NCI-H2171 treated with DMSO at 0.1 percent for 48 hours (cell line): ENCODE measurements at places on chromosomes 16 and 17.

GRCh38 chr17:19359856-19360255 is 2.7 kb downstream of the B9D1 start:
- no peak for DNase-seq

DNA sequence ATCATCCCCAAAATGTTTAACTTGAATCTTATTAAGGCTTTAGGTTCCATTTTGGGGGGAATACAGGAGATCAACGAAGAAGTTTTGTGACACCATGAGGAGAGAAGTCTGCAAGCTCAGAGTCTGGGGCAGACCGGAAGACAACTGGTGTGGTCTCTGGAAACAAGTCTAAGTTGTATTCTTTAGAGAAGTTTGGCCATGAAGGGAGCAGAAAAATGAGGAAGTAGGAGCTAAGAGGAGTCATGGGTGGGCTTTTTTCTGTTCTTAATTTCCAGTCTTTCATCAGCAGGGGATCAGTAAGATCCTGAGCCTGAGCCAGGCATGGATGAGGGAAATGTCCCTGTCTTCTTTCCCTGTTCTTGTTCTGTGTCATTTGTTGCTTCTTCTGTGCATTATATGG is 35.8 kb upstream of the NF1 start:
- no peak for DNase-seq

DNA sequence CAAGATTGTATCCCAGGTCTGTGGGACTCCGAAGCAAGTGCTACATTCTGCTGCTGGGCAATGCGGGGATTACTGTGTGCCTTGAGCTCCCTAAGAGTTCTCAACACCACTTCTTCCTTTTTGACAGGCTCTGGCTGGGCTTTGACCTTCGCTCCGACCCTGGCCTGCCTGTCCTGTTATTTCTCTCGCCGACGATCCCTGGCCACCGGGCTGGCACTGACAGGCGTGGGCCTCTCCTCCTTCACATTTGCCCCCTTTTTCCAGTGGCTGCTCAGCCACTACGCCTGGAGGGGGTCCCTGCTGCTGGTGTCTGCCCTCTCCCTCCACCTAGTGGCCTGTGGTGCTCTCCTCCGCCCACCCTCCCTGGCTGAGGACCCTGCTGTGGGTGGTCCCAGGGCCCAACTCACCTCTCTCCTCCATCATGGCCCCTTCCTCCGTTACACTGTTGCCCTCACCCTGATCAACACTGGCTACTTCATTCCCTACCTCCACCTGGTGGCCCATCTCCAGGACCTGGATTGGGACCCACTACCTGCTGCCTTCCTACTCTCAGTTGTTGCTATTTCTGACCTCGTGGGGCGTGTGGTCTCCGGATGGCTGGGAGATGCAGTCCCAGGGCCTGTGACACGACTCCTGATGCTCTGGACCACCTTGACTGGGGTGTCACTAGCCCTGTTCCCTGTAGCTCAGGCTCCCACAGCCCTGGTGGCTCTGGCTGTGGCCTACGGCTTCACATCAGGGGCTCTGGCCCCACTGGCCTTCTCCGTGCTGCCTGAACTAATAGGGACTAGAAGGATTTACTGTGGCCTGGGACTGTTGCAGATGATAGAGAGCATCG is 2.4 kb downstream of the SLC16A13 start:
- DNase-seq, result no peak

- no peak for DNase-seq
These were observed 7.3 kb upstream of the IL34 start for GRCh38 chr16:70638814-70639792.

GRCh38 chr16:55687802-55688201 is 32.0 kb downstream of the SLC6A2 start:
- no peak for DNase-seq

GRCh38 chr16:10940501-10941079 is 1.7 kb downstream of the DEXI start:
- no peak for DNase-seq

DNA sequence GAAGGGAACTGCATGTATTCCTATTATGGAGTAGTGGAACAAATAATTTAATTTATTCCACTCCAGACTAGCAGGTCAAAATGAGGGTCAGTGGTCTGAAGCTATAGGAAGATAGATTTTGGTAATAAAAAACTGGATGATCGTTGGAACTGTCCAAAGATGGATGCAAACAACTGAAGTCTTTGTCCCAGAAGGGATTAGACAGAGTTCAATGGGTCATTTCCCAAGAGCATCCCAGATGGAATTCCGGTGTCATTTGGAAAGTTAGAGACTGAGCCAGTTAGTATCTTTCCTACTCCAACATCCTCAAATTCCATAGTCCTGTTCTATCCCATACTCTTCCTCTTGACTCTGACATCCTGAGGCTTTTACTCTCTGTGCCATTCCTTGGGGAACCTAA is 22.8 kb upstream of the TOX3 start:
- DNase-seq, result no peak

- DNase-seq, result no peak
These were observed 69.3 kb upstream of the MED13 start for GRCh38 chr17:62134397-62134796.

GRCh38 chr17:64273006-64273405 is 9.9 kb upstream of the TEX2 start:
- DNase-seq, result no peak

GRCh38 chr17:44533533-44534246 is 23.6 kb upstream of the FZD2 start:
- peak; percentile 79 for DNase-seq

GRCh38 chr16:89366561-89367537 is 123.5 kb downstream of the ANKRD11 start:
- no peak for DNase-seq

- DNase-seq, result no peak
These were observed 7.1 kb upstream of the SLC5A11 start for GRCh38 chr16:24838554-24839266.

DNA sequence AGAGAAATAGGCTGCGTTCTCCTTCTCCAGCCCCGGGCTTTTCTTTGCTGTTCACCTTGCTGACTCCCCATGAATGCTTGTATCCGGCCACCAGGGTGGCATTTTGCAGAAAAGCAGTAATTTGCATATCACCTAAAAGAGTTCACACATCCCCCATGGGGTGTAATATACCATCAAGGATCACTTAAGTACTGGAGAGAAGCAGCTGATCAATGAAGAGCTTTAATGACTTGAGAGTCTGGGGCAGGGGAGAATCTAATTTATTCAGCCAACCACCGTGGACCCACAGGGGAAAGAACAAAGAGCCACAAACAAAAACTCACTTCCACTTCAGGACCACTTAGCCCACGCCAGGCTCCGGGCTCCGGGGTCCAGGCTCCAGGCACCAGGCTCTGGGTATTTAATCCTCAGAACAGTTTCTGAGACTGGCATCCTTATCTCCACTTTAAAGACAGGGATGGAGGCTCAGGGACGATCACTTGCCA is 33.9 kb upstream of the SEC14L1 start:
- DNase-seq, result no peak

DNA sequence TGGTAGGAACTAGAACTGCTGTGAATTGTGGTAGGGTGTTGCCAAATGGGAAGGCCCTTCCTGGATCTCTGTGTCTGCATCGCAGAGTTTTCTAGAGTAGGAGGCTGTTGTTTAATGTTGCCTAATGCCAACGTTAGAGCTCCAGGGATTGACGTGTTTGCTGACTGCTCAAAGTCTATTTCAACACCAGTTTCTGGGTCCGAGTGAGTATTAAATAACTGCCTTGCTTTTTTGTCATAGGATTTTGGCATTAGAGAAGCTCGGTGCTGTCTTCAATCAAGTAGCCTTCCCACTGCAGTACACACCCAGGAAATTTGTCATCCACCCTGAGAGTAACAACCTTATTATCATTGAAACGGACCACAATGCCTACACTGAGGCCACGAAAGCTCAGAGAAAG is 40.0 kb downstream of the SF3B3 start:
- no peak for DNase-seq

GRCh38 chr16:51834794-51835193 is 683.7 kb upstream of the SALL1 start:
- DNase-seq, result no peak

GRCh38 chr16:89268987-89269735 is 51.7 kb downstream of the ZNF778 start:
- DNase-seq, result no peak

- DNase-seq, result no peak
These were observed 10.1 kb upstream of the TEKT3 start for GRCh38 chr17:15351478-15351840.

DNA sequence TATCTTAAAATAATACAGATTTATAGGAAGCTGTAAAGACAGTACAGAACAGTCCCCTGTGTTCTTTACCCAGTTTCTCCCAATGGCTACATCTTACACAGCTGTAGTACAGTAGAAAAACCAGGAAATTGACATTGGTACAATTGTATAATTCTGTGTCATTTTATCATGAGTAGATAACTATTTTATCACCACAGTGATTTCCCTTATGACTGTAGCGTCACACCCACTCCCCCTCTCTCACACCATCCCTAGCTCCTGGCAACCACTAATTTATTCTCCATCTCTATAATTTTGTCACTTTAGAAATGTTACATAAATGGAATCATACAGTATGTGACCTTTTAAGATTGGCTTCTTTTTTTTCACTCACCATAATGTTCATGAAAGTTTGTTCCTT is 30.9 kb downstream of the CLTC start:
- no peak for DNase-seq

GRCh38 chr16:4388271-4389021 is 16.8 kb downstream of the VASN start:
- no peak for DNase-seq

DNA sequence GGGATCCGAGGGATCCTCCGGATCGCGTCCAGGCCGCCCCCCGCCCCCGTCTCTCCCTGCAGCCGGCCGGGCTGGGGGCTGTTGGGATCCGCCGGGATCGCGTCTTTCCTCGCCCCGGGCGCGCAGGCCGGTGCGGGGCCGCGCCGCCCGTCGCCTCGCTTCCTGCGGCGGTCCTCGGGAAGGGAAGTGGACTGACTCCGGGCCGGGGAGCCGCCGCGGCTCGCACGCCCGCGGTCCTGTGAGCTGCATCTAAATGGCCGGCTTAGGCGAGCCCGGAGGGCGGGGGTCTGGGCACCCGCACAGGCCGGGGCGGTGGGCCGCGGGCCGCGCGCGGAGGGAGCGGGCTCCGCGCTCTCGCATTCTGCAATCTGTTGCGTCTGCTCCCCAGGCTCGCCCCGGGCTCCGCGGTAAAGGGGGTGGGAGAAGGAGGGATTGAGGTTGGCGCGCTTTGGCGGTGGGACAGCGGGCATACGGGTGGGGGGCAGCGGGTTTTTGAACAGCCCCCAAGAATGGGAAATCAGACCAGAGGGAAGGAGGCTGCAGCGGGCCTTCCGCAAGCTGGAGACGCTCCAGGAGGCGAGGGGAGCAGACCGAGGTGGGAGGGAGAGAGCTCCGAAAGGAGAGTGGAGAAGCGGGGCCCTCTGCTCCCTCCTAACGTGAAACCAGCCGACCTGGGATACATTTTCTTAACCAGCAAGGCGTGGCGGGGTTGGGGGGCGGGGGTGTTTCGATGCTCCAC is 2.2 kb downstream of the TMEM132E start:
- DNase-seq, result peak; percentile 38

GRCh38 chr16:533391-534123 is 6.0 kb downstream of the CAPN15 start:
- no peak for DNase-seq

DNA sequence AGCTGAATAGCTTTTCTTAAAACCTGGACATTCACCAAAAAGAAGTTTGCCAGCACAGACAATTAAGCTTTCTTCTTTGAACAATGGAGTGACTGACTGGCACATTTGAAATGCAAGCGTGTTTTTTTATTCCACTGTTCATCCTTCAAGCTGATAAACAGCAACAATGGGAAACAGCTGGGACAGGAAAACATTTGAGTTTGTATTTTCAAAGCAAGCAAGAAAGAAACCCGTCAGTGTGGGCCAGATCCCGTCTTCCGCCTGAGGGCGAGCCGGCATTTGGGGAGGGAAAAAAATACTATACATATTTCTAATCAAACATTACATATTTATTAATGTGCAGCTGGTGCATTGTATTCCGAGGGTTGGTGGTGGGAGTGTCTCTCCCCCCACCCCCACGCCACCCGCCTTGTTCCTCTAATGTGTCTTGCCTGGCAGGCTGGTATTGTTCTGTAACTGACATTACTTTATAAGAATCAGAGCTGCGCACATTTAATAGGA is 94.3 kb downstream of the CYLD start:
- DNase-seq, result no peak

DNA sequence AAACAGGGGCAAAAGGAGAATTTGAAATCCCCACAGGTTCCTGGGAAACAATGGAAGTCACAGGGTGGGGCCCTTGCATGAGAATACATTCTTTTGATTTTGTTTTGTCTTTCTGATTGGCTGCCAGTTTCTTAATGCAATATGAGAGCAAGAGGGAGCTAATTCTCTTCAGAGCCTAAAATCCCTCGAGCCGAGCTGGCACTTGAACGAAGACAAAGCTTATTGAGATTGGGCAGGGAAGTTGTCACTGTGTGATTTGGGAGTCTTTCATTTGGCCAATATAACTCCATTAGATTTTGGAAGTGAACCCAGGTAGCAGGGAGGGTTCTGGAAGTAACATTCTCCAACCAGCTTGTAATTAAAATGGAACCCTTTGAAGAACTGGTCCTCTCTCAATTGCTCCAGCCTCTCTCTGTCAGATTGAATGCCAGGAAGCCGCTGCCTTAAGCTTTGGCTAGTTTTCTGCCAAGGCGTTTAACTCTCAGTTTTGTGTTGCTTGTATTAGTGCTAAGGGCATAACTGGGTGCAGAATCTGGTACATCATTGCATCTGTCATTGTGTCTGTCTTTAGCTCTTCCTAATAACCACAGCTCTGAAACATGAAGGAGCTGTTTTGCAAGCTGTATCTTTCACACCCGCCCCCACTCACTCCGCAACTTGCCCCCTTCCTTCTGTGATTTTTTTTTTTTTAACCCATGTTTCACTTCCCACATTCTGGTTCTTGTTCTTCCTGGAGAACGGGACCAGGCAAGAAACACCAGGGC is 272.0 kb downstream of the MAF start:
- DNase-seq, result peak; percentile 9

DNA sequence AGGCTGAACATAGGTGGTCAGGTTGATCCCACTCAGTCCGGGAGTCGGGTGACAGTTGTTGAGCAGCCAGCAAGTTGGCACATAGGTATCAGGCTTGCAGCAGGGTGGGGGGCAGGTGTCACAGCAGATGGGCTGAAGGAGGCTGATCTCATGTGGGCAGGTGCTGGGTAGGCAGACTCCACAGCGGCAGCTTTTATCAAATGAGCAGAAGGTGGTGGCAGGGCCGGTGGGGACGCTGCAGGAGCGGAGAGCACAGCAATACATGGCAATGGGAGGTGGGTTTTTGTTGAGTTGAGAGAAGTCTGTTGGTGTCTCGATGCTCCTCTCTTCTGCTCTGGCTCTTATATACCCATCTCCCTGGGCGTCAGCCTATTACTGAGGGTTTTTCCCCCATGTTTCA is at the start of gene KRTAP3-1:
Gene KRTAP3-1 (minus strand): TSS at position 318 of the 400 bp plus-strand sequence. CDS start 54 bp downstream, at position 264.
- DNase-seq, result peak; percentile 72

DNA sequence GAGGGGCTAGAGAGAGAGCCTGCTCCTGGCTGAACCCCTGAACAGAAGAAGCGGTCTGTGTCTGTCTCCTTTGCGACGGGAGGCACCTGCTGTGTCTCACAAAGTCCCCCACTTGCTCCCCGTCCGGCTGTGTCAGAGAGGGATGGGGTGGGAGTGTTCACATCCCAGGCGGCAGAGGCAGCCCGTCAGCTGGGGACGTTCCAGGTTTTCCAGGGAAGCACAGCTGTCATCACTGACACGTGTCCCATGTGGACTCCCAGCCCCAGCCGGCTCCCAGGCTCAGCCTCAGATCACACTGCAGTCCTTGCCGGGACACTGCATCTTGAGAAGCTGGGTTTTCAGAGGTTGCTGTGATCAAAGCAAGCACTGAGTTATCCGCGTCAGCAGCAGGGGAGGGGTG is 1.6 kb downstream of the TELO2 start:
- DNase-seq, result no peak
